ENCODE measurements at places on chromosomes 3 and 15.

DNA sequence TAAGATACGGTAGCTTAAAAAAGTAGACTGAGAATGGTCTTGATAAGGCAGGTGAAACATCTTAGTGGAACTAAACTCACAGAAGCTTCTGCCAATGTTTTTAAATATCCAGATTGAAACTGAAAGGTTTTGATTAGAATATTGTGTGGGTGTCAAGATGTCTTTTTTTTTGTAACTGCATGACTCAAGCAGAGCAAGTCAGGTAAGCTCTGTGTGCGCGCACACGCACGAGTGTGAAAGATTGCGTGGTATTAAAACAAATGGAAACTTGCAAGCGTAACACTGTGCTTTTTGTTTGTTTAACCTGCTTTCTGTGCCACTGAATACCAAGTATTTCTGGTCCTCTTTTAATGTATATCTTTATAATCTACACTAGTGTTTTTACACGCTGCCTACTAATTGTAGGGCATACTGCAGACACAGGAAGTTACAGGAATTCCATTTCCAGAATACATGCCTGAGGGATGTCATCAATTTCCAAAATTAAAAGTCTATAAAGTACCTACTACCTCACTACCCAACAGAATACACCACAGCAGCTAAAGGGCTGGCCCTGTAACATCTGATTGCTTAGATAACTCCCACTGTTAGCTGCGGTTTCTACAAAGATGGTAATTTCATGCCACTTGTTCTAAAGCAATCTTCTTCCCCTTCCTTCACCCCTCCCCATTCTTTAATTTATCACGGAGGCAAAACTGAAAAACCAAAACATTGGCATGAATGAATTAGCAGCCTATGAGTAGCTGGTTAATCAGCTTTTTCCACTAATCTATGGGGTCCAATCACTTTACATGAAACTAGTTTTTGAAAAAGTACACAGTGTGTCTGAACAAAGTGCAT is 472.8 kb downstream of the SHQ1 start:
- DNase-seq, result peak; percentile 69

GRCh38 chr3:43769097-43769884 is 78.6 kb downstream of the ABHD5 start:
- peak; percentile 71 for DNase-seq

DNA sequence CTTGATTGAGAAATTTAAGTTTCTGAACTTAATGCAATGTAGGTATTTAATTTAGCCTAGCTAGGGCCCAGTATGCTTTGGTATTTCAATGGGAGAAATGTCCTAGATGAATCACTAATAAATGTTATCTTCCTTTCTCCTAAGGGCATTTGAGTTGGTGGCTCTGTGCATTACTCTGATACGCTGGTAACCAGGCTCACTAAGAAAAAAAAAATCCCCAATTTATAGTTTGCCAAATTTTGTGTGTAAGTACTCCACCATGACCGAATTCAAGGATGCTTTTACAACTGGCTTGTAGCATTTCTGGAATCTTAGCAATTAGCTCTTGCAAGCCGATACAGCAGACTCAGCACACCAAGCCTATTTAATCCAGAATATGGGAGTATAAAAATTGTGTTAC is 94.6 kb upstream of the LPP start:
- no peak for DNase-seq

GRCh38 chr15:59543721-59544547 is 67.6 kb upstream of the GCNT3 start:
- no peak for DNase-seq

GRCh38 chr3:187992609-187993008 is 161.3 kb upstream of the LPP start:
- no peak for DNase-seq

GRCh38 chr3:122112754-122113153 is 57.6 kb downstream of the CD86 start:
- DNase-seq, result no peak

GRCh38 chr3:13580256-13581023 is 31.5 kb downstream of the FBLN2 start:
- no peak for DNase-seq

GRCh38 chr15:94205366-94205765 is 26.0 kb upstream of the MCTP2 start:
- no peak for DNase-seq

DNA sequence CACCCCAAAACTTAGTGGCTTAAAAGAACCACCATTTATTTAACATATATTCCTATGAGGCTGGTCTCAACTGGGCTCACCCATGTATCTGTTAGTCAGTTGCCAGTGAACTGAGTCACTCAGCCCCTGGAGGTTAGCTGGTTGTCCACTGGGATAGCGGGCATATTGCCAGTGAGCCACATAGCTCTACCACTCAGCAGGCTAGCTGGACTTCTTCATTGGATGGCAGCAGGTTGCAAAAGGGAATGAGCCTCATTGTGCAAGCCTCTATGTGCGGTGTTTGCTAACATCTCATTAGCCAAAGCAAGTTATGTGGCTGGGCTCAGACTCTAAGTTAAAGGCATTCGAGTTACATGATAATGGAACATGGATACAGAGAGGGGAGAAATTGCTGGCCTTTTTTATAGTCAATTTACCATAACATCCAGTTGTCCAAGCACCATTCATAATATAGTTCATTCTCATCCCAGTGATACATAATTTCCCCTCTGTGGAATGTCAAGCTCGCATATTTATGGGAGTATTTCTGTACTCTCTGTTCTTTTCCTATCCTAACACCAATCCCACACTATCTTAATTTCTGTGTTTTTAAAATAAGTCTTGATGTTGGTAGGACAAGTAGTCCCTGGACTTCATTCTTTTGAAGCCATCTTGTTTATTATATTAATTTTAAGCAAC is 8.7 kb downstream of the BTD start:
- no peak for DNase-seq

- no peak for DNase-seq
These were observed 210.4 kb downstream of the MCTP2 start for GRCh38 chr15:94441760-94442159.

GRCh38 chr3:69052472-69052898 is 352 bp upstream of the TMF1 start:
- no peak for DNase-seq

- no peak for DNase-seq
These were observed 131.5 kb upstream of the ALCAM start for GRCh38 chr3:105235221-105235620.

DNA sequence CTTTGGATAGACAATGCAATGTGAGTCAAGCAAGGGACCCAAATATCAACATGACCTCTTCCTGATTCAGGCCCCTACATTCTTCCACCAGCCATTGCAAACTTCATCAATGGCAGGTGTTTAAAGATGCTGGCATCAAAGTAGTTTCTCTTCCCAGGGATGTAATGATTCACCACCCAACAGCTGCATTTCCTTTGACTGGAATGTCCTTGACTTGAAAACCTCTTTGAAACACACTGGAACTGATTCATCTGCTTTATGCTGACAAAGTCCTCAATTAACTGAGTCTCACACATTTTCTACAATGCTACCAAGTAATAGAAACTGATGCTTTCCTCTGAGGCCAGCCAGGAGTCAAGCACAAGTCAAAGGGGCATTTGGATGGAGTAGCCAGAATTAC is 385.5 kb downstream of the GBE1 start:
- DNase-seq, result no peak

- DNase-seq, result no peak
These were observed 119.2 kb upstream of the CMC1 start for GRCh38 chr3:28122227-28122626.

DNA sequence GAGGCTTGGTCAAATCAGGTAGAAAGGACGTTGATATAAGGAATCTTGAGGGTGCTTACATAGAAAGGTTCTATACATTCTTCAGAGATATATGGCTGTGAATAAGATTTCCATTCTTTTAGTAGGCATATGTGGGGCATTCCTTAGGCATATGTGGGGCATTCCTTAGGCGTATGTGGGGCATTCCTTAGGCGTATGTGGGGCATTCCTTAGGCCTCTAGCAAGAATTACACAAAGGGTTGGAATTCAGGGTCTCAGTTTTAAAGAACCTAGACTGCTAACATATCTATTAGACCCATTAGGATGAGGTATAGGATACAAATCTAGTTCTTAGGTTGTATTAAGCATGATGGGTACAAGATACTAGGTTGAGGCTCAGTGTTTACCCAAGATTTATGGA is 607.8 kb downstream of the SI start:
- no peak for DNase-seq

DNA sequence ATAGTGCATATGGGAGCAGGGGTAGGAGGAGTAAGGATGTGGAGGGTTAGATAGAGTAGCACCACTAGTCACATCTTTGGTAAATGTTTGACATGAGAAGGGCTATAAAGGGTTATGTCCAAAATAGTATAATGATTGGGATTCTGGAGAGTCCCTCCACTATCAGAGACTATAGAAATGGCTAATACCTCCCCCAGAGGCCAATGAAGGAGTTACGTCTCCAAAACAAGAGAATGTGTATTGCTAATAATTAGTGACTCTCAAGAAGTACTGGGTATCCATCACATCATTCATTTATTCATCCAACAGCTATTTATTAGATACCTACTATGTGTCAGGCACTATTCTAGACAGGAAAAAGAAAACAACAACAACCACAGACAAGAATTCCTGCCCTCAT is 203.7 kb upstream of the UMPS start:
- DNase-seq, result no peak

DNA sequence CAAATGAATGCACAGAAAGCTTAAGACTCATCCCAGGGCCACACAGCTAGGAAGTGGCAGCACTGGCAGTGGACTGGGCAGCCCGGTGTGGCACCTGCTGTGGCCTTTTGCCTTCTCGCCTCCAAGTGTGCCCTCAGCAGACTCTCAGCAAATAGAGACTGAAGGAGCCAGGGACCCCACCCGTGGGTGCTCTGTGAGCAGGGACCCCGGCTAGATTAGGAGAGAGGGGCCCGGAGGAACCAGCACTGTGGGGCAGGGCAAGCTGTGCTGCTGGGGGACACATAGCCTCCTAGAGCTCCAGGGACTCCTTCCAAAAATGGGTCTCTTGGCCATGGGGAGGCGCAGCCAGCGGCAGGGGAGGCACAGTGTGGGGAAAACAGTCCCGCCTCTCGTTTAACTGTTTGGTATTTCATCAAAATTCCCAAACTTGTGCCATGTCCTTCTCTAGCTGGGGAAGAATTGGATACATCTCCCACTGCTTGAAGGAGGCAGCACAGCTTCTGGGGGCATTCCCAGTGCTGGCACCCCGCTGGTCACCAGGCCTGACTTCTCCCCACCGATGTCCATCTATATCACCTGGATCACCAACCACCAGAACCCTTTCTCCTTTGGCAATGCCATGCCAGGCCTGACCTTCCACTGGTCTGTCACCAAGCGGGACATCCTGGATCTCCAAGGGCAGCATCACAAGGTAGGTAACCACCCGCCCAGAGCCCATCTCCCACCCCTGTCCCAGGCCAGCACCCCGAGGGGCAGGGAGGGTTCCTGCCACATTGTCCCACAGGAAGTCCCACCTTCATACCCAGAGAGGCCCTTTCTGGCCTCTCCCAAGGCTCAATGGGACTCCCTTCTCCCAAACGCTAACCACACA is 12.0 kb upstream of the TXNRD3 start:
- DNase-seq, result no peak

- DNase-seq, result no peak
These were observed 176.0 kb upstream of the BCHE start for GRCh38 chr3:166013073-166013679.

DNA sequence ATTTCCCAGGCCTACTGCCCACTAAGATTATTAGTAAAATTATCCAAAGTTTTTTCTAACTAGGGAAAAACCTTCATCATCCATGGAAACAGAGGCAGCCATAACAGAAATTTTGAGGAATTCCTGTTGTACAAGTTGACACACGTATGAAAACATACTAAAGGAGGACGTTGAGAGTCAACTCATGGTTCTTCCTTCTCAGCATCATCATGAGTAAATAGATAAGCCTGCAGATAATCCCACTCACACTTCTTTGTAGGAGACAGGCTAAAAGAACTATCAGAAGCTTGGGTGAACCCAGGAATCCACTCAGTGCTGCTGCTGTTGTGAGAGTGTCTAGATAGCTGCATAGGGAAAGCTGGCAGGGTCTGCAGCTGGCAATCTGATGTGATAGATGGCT is 694.8 kb upstream of the NR2F2 start:
- DNase-seq, result no peak

- no peak for DNase-seq
These were observed 94.2 kb downstream of the ADAMTS17 start for GRCh38 chr15:100247228-100248225.

- DNase-seq, result no peak
These were observed 70.3 kb upstream of the OCA2 start for GRCh38 chr15:28169366-28169765.

DNA sequence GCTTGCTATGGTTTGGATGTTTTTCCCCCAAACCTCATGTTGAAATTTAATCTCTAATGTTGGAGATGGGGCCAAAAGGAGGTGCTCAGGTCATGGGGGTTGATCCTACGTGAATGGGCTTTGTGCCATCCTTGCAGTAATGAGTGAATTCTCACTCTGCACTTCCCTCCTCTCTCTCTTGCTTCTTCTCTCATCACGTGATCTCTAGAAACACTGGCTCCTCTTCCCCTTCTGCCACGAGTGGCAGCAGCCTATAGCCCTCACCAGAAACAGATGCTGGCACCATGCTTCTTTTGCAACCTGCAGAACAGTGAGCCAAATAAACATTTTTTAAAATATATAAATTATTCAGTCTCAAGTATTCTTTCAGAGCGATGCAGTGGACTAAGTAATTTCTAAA is 13.3 kb upstream of the PLSCR1 start:
- no peak for DNase-seq

DNA sequence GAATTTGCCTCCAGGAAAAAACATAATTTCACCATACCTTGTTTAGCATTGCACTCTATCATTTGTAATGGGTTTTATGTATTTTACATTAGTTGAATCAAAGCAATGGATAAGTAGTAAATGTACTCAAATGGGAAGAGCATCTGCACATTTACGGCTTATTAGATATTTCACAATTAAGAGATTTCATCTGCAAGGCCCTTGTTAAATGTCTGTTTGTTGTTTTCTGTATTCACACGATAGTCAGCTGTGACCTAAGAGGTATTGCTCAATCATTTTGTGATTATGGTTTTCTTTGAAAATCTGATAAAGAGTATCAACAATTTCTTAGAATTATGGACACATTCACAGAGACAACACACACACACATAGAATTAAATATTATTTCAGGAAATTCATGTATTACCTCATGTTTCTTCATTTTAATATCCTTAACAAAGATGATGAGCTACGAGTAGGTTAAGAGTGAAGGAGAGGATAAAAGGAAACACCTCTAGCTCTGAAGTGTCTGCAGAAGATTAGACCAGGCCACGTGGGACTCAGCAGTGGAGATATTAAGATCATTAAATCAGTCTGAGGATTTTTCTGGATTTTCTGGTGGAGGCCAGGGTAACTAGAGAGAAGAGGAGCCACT is 121.9 kb upstream of the POU1F1 start:
- DNase-seq, result no peak

GRCh38 chr3:71503525-71504249 is 79.8 kb downstream of the FOXP1 start:
- DNase-seq, result no peak

- no peak for DNase-seq
These were observed 115.6 kb downstream of the ADAMTSL3 start for GRCh38 chr15:83769411-83769999.

- DNase-seq, result no peak
These were observed 17.0 kb upstream of the IL1RAP start for GRCh38 chr3:190496859-190497258.

- DNase-seq, result no peak
These were observed 36.5 kb upstream of the TBC1D21 start for GRCh38 chr15:73836845-73837244.
